ENCODE measurements at places on chromosomes 7 and 10.
A peak's percentile ranks its signal among the peaks of the same experiment; 100 is the strongest.

DNA sequence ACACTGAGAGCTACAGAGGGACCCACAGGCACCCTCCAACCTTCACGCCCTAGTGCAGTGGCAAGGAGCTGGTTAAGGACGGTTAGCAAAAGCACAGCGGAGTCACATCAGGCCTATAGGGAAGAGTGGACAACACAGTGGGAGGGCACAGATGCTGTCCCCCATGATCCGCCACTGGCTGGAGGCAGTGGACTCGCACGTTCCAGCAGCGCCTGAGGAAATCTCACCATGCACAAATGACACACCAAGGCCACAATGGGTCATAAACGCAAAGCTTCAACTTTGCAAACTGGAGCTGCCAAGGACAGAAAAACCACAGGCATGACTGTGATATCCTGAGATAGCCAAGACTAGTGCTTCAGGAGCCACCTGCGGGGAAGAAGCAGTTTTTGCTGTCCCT, 58.8 kb downstream of the GRB10 start:
- DNase-seq, result no peak

DNA sequence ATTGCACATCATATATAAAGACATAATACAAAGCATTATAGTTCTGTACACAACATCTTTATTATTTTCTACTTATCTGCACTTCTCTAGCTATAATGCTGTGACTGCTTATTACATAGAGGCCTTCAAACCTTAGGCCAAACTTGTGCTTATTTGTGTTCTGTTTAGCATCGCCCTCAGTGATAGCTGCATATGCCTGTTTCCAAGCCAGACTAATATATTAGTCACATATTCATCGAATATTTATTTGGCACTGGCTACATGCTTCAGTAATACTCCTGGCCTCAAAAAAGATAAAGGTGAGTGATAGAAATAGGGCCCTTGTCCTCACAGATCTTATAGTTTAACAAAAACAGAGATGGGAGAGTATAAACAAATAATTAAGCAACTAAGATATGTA, 30.2 kb upstream of the SEMA3D start:
- no peak for DNase-seq

DNA sequence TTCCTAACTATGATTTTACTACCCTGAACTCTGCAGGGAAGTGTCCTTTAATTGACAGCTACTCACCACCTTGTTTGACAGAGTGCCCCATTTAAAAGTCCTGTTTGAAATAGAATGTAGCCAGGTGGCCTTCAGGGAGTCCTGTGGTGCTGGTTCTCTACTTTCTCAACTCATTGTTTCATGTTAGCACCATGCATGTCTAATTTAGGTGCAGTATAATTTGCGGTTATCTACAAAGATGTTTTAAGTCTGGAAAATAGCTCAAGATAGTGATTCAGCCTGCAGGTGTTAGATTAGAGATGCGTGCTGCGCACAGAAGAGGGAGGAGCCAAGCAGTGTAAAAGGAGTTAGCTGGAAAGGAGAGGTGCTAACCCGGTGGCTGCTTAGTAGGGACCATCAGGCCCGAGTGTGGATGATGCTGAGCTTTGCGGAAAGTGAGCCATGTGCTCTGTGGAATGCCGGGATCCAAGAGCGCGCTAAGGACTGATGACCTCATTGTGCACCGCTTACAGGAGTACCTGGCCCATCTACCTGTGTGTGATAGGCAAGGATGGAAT, 1.2 kb downstream of the CCM2 start:
- no peak for DNase-seq

DNA sequence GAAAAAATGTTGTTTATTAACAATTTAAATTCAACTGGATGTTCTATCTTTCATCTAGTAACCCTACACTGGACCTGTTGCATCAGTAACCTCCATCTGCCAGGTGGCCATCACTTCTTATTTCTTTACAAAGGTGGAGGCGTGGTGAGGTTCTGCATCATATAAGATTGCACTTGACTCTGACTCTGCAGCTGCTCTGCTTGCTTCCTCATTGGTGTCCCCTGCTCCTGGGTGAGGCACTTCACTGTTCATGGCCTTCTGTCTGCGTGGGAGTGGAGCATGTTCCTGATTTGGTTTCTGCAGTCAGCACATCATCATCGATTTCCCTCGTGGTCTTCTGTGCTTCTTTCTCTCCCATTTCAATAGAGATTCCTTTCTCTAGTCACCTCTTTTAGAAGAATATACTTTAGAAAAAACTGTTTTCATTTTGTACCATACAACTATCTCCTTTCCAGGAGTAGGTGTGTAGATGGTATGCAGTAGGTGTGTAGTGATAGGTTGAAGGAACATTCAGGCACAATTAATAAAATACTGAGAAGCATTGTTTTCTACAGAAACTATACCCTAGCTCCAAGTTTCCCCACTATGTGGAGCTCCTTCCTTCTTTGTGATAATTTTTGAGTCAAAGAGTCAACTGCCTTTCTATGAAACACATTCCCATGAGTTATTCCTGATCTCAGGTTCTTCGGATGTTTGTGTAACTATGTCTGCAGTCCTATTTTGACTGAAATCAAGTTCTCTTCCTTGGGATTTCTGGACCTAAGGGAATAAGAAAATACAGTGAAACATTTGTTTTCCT, 231.7 kb upstream of the CNTNAP2 start:
- no peak for DNase-seq

DNA sequence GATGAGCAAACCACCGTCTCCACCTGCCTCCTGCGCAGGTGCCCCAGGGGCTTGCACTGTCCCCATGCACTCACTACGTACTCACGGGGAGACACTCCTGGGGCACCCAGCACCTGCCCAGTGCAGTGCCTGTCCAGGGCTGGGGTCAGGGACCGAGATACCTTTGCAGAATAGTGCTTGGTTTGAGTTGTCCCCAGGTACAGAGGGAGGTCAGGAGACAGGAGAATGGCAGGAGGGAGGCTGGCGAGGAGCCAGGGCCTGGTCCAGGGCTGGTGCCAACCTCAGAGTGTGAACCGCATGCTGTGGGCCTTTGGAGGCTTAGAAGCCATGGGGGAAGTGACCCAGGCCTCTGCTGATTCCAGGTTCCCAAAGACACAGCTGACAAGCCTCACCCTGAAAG, 110.1 kb upstream of the GPR26 start:
- DNase-seq, result no peak

- DNase-seq, result no peak
Measured at GRCh38 chr7:21603462-21603861, 60.6 kb downstream of the DNAH11 start.

- DNase-seq, result no peak
Measured at GRCh38 chr7:36072620-36073019, 80.4 kb upstream of the EEPD1 start.

GRCh38 chr10:114024876-114025610, 18.6 kb upstream of the ADRB1 start:
- no peak for DNase-seq

GRCh38 chr7:111384065-111384891, 178.0 kb downstream of the IMMP2L start:
- no peak for DNase-seq

GRCh38 chr10:75410132-75411005, 8.8 kb upstream of the ZNF503 start:
- no peak for DNase-seq

DNA sequence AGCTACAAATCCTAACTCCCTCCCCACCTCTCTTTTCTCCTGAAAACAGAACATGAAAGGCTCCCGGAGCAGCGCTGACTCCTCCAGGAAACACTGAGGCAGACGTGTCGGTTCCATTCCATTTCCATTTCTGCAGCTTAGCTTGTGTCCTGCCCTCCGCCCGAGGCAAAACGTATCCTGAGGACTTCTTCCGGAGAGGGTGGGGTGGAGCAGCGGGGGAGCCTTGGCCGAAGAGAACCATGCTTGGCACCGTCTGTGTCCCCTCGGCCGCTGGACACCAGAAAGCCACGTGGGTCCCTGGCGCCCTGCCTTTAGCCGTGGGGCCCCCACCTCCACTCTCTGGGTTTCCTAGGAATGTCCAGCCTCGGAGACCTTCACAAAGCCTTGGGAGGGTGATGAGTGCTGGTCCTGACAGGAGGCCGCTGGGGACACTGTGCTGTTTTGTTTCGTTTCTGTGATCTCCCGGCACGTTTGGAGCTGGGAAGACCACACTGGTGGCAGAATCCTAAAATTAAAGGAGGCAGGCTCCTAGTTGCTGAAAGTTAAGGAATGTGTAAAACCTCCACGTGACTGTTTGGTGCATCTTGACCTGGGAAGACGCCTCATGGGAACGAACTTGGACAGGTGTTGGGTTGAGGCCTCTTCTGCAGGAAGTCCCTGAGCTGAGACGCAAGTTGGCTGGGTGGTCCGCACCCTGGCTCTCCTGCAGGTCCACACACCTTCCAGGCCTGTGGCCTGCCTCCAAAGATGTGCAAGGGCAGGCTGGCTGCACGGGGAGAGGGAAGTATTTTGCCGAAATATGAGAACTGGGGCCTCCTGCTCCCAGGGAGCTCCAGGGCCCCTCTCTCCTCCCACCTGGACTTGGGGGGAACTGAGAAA, 30.4 kb downstream of the PFKFB3 start:
- no peak for DNase-seq

DNA sequence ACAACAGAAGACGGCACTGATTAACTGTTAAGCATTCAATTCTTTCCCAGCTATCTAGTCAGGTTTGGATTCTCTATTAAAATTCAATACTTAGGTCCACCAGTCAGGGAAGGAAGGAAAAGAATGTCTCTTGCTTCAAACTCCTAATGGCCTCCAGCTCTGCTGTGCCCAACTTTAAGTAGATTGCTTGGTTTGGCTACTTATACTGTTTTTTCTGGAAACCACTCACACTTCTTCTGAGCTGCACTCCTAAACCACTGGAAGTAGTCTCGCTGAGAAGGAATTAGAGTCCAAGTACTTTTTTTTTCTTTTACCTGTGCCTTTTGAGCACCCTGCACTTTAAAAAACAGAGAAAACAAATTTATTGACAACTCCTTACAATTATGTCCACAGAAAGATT, 26.7 kb upstream of the COL1A2 start:
- DNase-seq, result no peak

DNA sequence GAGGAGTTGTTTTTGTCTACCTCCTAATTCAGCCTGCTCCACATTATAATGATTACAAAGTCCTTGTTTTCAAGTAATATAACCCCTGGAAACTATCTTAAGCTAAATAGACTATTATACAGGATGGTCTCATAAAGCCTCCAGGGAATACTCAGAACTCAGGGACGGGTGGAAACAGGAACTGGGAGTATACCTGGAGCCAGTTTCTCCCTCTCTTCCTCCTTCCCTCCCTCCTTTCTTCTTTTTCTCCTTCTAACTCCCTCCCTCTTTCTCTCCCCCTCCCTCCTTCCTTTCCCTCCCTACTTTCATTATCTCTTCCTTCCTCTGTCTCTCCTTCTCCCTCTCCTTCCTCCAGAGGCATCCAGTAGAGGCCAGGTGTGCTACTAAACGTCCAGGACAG, 76.2 kb upstream of the PRR15 start:
- DNase-seq, result no peak

- peak; percentile 1 for DNase-seq
Measured at GRCh38 chr7:28409716-28410627, 2.3 kb upstream of the CREB5 start.

DNA sequence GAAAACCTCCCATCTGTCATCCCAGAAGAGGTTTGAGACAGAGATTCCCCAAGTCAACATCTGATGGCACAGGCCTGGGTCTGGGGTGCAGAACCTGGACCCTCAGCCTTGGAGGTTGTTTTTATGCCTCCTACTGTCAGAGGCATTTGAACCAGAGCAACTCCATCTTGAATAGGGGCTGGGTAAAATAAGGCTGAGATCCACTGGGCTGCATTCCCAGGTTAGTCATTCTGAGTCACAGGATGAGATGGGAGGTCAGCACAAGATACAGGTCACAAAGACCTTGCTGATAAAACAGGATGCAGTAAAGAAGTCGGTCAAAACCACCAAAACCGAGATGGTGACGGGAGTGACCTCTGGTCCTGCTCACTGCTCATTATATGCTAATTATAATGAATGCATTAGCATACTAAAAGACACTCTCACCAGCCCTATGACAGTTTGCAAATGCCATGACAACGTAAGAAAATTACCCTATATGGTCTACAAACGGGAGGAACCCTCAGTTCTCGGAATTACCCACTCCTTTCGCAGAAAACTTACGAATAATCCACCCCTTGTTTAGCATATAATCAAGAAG, 92.0 kb downstream of the ITGA8 start:
- DNase-seq, result no peak

- no peak for DNase-seq
Measured at GRCh38 chr7:65004575-65004974, 1.9 kb downstream of the ERV3-1 start.

- no peak for DNase-seq
Measured at GRCh38 chr7:155233311-155234157, 64.1 kb upstream of the INSIG1 start.

GRCh38 chr10:85986777-85987176, 379.8 kb downstream of the GRID1 start:
- no peak for DNase-seq

- DNase-seq, result no peak
Measured at GRCh38 chr7:138932870-138933269, 48.3 kb downstream of the KIAA1549 start.

DNA sequence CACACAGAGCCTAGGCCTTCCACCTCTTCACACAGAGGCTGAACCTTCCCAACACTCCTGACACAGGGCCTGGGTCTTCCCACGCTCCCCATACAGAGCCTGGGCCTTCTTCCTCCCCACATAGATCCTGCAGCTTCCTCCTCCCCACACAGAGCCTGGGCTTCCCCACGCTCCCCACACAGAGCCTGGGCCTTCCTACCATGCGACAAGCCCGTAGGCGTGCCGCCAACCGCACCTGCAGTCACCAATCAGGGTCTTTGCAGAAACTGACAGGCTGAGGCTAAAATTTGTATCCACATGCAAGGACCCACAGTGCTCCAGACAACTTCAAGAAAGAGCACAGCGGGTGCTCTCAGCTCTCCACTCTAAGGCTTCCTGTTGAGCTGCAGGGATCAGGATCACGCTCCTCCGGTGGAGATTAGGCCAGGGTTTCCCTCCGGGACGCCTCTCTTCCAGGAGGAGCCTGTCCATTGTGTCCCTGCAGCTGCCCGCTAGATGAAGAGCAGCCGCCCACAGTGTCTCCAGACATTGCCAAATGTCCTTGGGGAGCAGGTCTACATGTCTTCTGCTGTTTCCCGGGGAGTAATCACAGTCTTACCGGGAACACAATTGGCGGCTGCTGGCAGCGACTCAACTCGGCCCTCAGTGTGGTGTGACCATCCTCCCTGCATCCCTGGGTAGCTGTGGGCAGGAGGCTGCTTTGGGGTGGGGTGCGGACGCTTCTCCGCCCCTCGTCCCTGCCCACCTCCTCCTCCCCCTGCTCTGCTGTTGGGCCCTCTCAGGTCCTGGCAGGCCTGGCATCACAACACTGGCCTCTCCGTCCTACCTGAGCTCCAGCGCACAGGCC, 9.7 kb downstream of the CFAP46 start:
- no peak for DNase-seq

All from GM12891 (cell line).